ENCODE measurements at places on chromosomes 11 and 22.
A peak's percentile ranks its signal among the peaks of the same experiment; 100 is the strongest.

GRCh38 chr22:26985931-26986782 is 328.8 kb downstream of the MIAT start:
- no peak for DNase-seq

GRCh38 chr22:37343863-37344734 is 61.8 kb downstream of the CYTH4 start:
- no peak for DNase-seq

DNA sequence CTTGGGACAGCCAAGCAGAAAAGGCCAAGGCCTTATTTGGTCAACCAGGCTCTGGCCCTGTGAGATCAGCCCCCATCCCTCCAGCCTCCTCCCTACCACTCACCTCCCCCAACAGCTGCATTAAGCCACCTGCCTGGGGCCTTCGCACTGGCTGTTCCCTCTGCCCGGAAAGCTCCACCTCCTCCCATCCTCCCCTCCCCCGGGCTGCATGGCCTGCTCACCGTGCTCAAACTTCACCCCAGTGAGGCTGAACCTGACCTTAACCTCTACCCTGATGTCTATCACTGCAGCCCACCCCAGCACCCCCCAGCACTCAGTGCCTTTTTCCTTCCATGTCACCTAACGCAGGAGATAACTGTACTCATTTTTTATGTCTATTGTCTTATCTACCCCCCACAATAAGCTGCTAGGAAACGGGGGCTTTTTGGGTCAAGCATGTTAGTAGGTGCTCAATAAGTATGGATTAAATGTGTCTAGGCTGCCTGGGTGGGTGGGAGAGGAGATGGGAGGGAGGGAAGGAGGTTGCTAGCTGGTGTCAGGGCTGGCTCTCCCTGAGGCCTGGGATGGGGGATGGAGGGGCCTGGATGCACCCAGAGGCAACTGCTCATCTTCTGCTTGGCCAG is 912 bp downstream of the PTPRCAP start:
- peak; percentile 30 for DNase-seq

GRCh38 chr11:121443688-121444275 is 8.3 kb upstream of the SORL1 start:
- no peak for DNase-seq

DNA sequence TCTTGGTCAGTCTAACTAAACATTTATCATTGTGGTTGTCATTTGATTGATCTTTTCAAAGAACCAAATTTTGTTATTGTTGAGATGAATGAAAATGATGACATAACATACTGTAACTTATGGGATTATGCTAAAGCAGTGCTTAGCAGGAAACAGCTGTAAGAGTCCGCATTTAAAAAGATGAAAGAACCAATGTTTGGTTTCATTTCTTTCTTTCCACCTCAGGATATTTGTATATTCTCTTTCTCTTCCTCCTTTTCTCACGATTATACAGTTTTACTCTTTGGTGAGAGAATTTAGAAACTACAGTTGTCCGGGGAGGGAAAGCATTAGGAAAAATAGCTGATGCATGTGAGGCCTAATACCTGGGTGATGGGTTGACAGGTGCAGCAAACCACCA is 23.1 kb downstream of the PIH1D2 start:
- DNase-seq = no peak

- no peak for DNase-seq
Measured at GRCh38 chr11:117045196-117045595, 53.0 kb downstream of the SIK3 start.

DNA sequence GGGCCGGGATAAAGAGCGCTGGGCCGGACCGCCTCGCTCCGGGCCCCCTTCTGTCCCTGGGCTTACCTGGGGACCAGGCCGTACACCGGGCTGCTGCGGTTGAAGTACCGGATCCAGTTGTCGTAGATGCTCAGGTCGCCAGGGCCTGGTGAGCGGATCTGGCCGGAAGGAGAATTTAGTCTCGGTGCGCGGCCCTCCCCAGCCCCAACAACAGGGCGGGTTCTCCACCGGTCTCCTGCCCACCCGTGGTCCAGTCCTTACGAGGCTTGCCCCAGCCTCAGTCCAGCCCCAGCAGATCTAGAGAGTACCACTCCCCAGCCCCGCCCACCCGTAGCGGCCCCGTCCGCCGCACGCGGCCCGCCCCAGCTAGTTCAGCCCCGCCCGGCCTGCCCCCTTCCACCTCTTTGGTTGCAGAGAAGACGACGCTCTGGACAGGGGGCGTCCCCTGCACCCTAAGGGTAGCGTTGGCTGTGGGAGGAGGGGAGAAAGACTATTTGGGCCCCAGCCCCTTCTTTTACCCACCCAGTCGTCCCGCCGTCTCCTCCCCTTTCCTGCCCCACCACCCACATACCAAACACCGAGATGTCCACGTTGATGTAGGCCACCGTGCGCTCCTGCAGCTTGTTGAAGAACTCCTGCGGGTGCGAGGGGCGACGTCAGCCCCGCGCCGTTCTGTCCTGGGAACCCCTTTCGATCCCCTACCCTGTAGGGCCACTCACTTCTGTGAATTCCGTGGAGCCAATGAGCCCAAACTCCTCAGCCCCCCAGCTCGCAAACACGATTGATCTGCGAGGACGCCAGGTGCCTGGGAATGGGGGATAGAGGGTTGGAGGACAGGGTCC is 6.8 kb downstream of the SAC3D1 start:
- DNase-seq = no peak

DNA sequence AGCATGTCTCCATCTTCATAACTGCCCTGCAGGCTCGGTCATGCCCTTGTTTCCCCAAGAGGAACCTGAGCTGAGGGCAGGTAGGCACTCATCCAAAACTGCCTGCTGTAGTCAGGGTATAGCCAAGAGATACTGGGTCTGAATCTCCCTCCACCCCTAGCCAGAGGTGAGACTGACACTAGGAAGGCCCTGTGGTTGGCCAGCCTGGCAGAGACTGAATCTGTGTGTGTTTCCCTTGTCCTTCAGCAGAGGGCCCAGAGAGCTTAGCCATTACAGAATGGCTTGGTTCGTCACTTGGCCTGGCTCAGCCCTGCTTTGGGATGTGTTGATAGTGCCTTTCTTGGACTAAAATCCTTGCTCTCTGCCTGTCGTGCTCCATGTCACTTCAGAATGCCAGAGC is 79.3 kb upstream of the SUSD2 start:
- no peak for DNase-seq

Data from OCI-M1 (cell line).